ENCODE measurements at places on chromosomes 7 and 10.

DNA sequence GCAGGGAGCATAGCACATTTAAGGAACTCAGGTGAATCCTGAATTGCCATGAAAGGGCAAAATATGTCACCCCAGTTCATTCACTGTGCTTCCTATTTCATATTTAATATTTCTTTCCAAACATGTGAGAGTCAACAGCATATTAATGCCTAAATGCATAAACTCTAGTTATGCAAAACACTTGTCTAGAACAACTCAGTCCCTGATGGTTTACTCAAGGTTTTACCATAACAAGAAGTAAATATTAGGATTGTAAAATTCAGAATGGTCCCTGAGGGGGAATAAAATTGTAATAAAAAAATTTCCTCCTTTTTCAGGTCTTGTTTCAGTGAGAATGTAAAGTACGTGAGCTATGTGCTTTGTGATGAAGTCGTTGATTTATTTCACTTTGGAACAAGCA is 51.7 kb upstream of the SEPHS1 start:
- DNase-seq = no peak

DNA sequence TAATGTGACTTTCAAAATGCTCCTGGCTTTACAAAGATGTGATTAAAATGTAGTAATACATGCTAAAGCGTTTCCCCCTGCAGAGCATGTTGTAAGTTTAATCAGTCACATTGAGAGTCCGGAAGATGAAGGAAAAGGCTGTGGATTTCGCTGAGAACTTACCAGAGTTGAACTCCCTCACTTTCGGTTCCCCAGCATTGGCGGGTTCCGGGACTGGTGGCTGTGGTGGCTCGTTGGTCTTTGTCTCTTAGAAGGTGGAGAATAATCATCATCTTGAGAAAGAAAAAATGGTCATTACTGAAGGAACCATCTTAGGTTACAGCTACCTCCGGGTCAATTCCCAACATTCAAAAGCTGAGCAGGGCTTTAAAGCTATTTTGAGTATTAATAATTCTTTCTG is 9.6 kb upstream of the NUPR2 start:
- no peak for DNase-seq

DNA sequence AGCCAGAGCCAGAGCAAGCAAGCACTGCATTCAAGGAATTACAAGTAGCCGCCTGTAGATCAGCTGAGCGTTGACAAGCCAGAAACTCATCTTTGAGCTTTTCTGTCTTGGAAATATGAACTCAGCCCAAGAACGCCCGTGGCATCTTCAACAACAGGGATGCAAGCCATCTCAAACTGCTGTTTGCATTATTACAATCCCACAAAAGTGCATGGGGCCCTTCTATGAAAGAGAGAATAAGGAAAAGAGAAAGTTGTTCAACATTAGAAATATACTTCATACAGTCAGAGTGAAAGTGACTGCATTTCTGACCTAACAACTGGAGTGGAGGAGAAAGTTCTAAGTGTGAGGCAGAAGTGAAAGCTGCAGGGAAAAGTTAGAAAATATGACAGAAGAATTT is 6.5 kb downstream of the SGCE start:
- DNase-seq = no peak

DNA sequence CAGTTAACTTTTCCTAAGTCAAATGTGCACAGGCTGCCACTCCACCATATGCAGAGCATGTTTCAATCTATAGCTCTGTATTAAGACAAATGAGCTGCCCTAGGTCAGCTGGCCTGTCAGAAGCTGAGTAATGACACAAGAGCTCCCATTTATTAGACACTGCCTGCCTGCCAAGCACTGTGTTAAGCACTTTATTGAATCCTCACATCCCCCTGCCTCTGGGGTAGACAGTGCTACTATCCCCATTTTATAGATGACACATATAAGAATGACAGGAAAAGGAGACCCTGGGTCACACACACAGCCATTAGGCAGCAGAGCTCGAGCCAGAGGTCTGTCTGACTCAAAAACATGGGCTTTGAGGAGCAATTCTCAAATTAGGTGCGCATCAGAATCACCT is 179.8 kb upstream of the PDE1C start:
- DNase-seq = no peak

- DNase-seq = no peak
These were observed 130.9 kb upstream of the CDK6 start for GRCh38 chr7:92967238-92967637.

DNA sequence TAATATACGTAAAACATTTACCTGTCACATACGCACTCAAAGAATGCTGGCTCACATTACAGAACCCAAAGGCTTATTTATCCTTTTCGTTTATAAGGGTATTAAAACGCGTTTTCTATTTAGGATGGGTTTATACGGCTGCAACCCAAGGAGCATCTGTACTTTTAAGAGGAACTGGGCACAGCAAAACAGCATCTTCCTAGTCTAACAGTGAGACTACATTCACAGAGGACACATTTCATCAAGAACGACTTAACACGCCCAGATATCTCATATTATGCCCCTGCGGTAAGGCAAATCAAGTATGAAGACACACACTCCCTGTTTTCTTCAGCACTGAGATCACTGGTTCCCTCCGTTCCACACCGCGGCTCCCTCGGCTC is 533 bp upstream of the DMTF1 start:
- no peak for DNase-seq

- DNase-seq = peak; percentile 83
These were observed 494 bp downstream of the PALS2 start for GRCh38 chr7:24573554-24574338.

DNA sequence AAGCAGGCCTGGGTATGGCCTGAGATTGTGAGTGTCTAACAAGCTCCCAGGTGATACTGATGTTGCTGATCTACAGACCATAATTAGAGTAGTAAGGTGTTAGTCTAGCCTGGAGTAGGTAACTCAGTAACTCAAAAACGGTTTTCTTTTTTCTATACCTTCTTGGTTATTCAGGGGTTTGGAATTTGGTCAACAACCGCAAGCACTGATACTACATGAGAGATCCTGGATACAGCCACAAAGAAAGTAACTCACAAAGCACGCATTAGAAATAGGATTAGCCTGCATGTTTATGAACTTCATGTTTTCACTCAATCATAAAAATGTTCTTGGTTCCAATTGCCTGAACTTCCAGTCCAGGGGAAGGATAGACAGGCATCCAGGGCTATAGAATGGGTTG is 803.5 kb downstream of the MAGI2 start:
- DNase-seq = no peak

DNA sequence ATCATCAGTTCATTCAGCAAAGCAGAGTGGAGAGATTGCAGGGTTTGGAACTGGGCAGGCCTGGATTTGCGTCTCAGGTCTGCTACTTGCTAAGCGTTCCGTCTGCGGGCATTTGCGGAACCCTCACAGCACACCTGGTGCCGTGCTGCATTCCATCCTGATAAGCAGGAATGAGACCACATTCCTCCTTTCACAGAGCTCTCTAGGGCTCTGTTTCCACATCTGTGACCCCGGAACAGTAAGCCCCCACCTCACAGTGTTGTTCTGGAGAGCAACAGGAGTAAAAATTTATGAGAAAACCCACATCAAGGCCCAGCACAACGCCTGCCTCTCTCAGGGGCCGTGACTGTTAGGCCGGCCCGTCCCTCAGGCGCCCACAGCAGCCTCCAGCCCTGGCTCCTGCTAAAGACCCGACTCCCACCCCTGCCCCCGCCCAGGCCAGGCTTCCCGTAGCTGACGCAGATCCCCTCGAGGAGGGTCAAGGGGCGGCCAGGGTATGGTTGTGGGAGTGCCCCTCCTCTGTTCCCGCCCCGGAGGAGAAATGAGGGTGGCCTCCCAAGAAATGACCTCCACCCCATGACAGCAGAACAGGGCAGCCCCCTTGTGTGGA is 128.9 kb downstream of the RGS10 start:
- no peak for DNase-seq

GRCh38 chr7:124930655-124931597 is 1.3 kb upstream of the POT1 start:
- DNase-seq = no peak

DNA sequence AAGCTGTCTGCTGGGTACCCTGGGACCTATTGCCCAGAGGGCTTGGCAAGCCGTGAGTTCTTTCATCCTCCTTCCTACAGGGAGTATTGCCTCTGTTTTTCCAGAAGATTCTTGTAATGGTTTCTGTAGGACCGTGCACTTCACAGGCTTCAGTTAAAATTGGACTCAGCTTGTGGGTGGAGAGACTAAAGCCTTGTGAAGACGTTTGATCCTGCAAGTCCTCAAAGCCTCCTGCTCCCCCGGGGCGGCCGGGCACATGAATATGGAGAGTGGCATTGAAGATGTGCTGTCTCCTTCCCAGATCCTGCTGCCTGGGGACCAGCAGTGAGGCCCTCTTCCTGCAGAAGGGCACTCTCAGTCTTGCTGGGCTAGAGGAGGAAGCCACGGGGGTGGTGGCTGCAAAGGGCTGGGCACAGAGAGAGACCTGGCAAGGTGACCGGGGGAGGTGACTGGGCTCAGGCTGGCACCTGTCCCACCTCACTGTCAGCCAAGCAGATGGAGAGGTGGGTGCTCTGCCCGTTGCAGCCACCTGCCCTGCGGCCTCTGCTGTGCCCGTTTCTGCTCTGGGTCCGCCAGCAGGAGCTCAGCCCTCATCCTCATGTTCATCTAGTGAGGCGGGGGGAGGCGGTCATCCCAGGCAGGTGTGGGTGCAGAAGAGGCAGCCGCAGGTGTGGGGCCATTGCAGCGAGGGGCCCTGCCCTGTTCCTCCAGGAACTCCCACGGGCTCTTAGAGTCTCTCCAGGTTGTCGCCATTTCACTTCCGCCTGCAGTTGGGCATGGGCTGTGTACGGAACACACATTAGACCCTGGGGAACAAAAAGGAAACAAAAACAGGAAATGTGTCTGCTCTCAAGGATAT is 55.7 kb downstream of the TMEM209 start:
- no peak for DNase-seq

GRCh38 chr7:7681191-7681935 is 37.0 kb downstream of the RPA3 start:
- no peak for DNase-seq

DNA sequence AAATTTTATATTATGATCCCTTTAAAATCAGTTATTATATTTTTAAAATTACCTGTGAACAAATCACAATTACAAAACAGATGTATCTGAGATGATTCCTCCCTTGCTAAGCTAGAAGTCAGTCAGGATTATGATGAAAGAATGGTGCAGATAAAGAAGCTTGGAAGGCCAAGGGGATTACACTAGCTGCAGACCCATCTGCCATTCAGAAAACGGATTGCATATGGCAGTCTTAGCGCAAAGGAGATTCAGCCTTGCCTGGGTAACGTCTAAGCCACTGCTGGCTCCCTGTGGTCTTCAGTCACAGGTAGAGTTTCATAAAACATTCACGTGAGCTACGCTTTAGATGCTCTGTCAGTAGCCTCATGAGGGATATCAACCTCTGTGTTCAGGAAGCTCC is 222.2 kb downstream of the POU6F2 start:
- DNase-seq = no peak

GRCh38 chr10:19500959-19501358 is 315.3 kb upstream of the PLXDC2 start:
- DNase-seq = no peak

- no peak for DNase-seq
These were observed 13.0 kb upstream of the HTR5A start for GRCh38 chr7:155057076-155057475.

GRCh38 chr10:14131261-14131960 is 199.3 kb downstream of the FRMD4A start:
- no peak for DNase-seq

Measured in activated CD8-positive, alpha-beta memory T cell treated with anti-CD3 and anti-CD28 coated beads for 24 hours (primary cell).